Smooth muscle cell of trachea (primary cell): ENCODE measurements at places on chromosomes 1 and 21. TPM values are rescaled to one million over a fixed set of nuclear protein-coding genes. Genes with fewer than 3 reads are reported as not detected.

ZNF684 gene
- total RNA-seq, result 4.5 and 5.1 TPM in 2 replicates

GCSAML gene
- total RNA-seq, result not detected in 2 replicates

PLA2G2F gene
- total RNA-seq, result not detected in 2 replicates

CDC20 gene
- total RNA-seq, result 7.9 and 86.5 TPM in 2 replicates

A3GALT2 gene
- total RNA-seq, result 0.44 TPM in 1 of 2 replicates, not detected in the other

SCNM1 gene
- 21.8 and 27.5 TPM in 2 replicates for total RNA-seq

COA7 gene
- total RNA-seq, result 10.9 and 14.9 TPM in 2 replicates

KIF2C gene
- 2.2 and 52.5 TPM in 2 replicates for total RNA-seq

SPRR4 gene
- not detected in 2 replicates for total RNA-seq

RUNX3 gene
- total RNA-seq, result 0.17 TPM in 1 of 2 replicates, not detected in the other

TCHH gene
- total RNA-seq, result under 0.01 TPM in 1 of 2 replicates, not detected in the other

ZNF683 gene
- total RNA-seq, result not detected in 2 replicates

HSD11B1 gene
- total RNA-seq, result 22.5 and 28.8 TPM in 2 replicates

SELL gene
- total RNA-seq, result 0.15 and 0.50 TPM in 2 replicates

ADCY10 gene
- under 0.01 and 0.15 TPM in 2 replicates for total RNA-seq

SPRR2G gene
- total RNA-seq, result not detected in 2 replicates

CD1C gene
- total RNA-seq, result not detected in 2 replicates

RIPPLY3 gene
- not detected in 2 replicates for total RNA-seq

SPATA1 gene
- total RNA-seq, result 0.44 and 1.3 TPM in 2 replicates

CHRM3 gene
- total RNA-seq, result under 0.01 TPM in 2 replicates

E2F2 gene
- 0.17 and 2.0 TPM in 2 replicates for total RNA-seq

ADAMTS5 gene
- 8.3 and 9.3 TPM in 2 replicates for total RNA-seq

OSCP1 gene
- total RNA-seq, result 15.7 and 17.3 TPM in 2 replicates

LRRC38 gene
- total RNA-seq, result not detected in 2 replicates

ANGPTL1 gene
- total RNA-seq, result 1.8 and 8.1 TPM in 2 replicates

ENO1 gene
- 1,419 and 2,540 TPM in 2 replicates for total RNA-seq

ACKR1 gene
- not detected in 2 replicates for total RNA-seq
